ENCODE measurements at places on chromosomes 3 and 15.

DNA sequence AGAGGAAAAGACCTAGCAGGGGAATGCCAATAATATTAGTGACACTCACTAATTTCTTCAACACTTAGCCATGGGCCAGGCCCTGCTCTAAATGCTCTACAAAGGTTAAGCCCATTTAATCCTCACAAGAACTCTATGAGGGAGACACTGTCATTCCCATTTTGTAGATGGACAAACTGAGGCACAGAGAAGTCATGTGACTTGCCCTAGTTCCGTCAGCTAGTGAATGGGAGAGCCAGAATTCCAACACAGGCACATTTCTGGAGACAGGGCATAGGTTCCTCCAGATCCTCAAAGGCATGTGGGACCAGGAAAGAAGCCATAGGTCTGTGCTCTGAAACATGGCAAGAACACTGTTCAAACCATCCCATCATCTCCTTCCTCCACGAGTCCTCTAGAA, 31.5 kb downstream of the LOXL1 start:
- DNase-seq = no peak

DNA sequence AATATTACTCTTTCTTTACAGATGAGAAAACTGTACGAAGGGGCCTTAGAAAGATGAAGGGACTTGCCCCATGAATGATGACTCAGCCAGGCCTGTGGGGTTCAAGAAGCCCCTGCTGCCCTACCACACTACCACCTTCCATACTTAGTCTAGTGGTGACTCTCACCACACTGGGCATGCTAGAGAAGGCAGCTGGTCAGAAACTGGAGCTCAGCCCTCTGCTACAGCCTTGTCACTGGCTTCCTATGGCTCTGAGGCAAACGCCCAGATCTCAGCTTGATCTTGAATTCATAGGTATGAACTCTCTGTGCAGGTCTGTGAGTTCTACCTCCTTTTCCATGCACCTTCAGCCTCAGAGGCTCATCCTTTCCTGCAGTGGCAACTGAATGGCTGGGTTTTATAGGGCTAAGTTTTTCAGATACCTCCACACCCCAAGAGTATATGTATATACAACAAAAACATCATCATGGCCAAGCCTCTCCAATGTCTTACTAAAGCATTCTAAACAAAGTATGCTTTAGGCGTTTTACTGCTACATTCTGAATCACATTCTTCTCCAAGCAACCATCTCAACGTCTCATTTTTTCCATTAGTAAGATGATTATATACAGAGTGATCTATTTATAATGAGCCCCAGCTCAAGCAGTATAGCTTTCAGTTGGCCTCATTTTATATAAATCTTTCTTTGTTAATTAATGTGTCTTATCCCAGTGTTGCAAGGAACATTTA, 234.1 kb downstream of the GREM1 start:
- DNase-seq = no peak

- DNase-seq = no peak
Measured at GRCh38 chr3:30682434-30683155, 76.2 kb downstream of the TGFBR2 start.

DNA sequence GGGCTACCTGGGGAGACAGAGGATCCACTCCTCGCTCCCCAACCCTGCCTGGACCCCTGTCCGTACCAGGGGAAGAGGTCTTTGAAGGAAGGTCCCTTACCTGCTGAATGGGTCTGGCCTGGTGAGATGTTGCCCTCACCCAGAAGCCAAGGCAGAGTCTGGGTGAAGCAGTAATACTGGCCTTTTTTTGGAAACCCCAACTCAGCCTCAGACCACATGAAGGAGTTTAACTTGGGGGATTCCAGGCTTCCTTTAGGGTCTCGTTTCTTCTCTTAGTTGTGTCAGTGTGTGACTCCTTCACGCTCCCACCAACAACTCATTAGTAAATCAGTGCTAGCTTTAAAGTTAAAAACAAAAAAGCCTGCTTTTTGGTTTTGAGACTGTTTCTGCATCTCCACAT, 45.6 kb downstream of the RTP1 start:
- no peak for DNase-seq

GRCh38 chr3:172321035-172321434, 127.2 kb downstream of the GHSR start:
- DNase-seq = no peak

DNA sequence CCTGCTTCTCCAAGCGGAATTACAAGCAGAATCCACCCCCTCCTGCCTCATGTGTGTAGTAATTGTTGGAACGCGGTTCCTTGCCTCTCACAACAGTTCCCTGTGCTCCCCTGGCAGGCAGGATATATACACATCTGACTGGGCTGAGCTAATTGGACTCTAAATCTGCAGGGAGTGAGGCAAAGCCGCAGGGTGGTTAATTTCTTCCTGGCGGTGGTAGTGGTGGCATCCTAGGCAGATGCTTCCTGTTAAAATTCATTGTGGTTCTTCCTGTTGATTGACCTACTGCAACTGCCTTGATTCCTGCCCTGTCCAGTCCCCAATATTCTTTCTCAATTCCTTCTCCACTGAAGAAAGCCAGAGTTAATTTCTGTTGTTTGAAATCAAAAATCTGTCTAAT, 202.9 kb upstream of the PROK2 start:
- no peak for DNase-seq

GRCh38 chr15:65086680-65087111, 10.2 kb downstream of the KBTBD13 start:
- no peak for DNase-seq

DNA sequence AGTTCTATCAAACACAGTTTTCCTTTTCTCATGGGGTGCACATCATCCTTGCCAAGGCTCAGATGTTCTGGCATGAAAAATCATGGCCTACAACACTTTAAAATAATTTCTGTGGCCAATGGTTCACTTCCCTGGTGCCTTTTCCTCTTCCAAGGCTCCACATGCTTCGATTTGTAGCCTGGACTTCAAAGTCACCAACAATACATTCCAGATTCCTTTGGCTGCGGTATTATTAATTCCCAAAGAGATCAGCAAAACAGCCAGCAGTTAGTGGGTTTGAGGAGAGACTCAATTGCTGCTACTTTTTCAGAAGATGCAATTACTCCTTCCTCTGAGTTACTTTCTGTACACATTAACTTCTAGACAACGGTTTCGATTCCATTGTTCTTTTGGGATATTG, 80.3 kb upstream of the CCDC80 start:
- no peak for DNase-seq

- no peak for DNase-seq
Measured at GRCh38 chr3:43071313-43071893, 34.5 kb downstream of the POMGNT2 start.

DNA sequence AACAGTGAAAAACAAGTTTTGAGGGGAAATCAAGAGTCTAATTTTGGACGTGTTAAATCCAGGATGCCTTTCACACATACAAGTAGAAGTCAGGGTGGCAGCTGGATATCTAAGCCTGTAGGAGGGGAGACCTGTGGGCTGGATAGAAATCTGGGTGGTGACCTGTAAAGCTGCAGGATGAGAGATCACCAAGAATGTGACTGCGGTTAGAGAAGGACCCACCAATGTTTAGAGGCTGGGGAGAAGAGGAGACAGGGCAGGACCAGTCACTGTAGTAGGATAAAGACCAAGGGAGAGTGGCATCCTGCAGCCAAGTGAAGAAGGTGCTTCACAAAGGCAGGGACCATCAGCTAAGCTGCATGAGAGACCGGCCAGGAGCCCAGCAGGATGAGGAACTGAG, 36.2 kb downstream of the MRAS start:
- DNase-seq = no peak

DNA sequence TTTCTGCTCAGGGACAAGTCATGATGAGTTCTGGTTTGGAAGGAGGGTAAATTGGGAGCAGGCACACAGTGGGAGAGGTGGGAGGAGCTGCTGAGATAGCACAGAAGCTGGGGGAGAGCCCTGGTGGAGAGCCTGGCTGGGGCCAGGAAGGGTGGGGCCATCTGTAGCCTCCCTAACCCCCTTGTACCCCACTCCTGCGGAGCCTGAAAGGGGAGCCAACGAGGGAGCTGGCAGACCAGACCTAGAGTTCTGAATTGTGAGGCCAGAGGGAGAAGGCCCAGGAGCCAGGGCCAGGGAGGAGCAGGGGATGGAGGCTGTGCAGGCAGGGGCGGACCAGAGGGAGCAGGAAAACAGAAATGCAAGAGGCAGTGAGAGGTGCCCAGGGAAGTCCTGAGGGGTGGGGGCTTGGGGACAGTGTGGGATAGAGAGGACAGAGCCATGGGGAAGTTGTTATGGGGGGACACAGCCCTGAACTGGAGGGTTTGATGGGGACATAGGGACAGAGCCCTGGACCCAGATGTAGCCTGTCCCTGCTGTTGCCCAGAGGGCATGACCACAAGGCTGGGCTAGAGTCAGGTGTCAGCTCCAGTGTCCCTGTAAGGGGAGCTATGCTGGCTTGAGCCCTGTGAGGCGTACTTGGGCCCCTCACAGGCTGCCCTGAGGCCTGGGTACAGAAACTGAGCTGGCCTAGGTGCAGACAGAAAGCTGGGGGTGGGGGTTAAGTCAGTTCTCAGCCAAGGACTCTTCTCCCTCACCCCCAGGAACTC, 1.2 kb downstream of the TMIE start:
- no peak for DNase-seq

- DNase-seq = no peak
Measured at GRCh38 chr3:197375001-197375441, 76.6 kb upstream of the DLG1 start.

DNA sequence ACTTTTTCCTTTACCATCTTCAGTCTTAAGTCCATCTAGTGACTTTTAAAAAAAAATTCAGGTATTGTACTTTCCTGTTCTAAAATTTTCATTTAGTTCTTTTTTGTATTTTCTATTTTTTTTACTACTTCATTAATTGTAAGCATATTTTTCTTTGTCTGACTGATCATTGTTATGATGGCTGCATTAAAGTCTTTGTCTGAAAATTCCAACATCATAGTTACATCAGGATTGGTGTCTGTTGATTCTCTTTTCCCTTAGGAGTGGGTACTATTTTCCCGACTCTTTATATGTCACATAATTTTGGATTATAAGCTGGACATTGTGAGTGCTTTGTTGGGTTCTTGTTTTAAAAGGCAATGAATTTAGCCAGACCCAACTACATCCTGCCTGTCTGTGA, 34.9 kb upstream of the POLR2M start:
- no peak for DNase-seq

GRCh38 chr3:188697127-188697526, 474.6 kb upstream of the TPRG1 start:
- no peak for DNase-seq

- DNase-seq = no peak
Measured at GRCh38 chr3:53646723-53647122, 152.3 kb downstream of the CACNA1D start.

All from NCI-H2107 (cell line).